ENCODE measurements at places on chromosomes 16 and 17.

- DNase-seq, result no peak
Measured at GRCh38 chr16:54493594-54493993, 207.0 kb upstream of the IRX3 start.

DNA sequence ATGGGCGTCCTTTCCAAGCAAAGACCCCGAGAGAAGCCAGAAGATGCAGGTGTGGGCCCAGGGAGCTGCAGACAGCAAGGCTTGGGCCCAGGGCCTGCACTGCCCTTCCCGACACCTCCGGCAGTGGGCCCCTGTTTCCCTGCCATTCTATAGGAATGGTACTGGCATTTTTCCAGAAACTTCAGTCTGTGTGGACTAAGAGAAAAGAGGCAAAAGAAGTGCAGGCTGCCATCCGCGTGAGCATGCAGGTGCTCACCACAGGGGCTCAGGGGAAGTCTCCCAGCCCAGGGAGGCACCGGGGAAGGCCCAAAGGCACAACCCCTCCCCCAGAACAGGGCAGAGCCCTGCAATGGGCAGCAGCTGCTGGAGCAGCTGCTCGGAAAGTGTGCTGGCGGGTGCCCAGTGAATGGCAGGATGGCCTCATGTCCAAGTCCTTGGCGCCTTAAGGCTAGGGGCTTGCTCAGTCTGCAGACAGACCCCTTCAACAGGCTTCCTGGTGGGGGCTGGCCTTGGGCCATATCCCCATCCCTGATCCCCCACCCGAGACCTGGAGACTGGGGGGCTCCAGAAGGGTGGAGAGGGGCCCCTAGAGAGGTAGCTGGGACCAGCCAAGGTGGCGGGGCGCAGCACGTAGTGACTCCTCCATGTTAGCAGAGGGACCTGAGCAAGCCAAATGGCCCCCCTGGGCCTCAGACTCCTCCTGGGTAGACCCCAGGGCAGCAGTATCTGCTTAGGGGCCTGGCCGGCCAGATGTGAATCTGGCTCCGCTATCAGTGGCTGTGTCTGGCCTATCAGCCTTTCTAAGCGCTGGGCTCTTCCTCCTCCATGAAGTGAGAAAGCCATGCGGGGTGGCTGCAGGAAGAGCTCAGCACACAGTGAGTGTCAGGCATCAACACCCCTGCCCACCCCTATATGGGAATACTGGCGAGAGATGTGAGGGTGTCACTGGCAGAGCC, 6.7 kb upstream of the TPPP3 start:
- no peak for DNase-seq

DNA sequence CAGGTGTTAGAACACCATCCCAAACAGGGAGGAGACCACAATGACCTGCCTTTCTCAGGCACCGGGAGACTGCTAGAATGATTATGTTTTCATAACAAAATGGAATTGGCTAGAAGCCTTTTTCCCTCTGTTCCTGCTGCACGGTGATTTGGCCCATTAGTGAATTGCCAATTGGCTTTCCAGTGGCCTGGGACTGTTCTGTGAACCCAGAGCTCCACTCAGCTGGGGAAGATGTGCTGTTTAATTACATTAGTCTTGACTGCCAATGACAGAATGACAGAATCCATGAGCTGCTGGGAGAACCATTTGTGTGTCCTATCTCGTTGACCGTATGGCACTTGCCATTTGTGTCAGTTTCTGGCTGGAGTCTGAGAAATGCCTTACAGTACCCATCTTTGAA, 242.9 kb downstream of the CDH11 start:
- no peak for DNase-seq

DNA sequence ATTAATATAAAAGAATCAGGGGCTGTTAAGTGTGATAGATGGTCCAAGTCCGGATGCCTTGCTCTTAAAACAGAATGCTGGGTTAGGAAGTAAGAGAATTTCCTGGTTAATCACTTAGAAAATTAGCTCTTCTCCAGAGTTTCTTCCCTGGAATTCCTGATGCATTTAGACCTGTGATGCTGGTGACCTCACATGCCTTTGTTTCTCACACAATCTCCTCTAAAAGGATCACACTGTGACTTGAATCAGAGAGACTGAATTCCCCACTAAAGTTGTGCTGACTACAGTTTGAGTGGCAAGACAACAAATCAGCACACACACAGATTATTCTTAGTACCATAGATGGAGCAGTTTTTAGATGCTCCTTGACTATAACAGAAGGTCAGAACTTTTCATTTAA, 4.4 kb upstream of the RNF43 start:
- no peak for DNase-seq

- no peak for DNase-seq
Measured at GRCh38 chr17:72165192-72165866, 44.5 kb downstream of the SOX9 start.

- no peak for DNase-seq
Measured at GRCh38 chr16:78638371-78638770, 538.9 kb downstream of the WWOX start.

- DNase-seq, result no peak
Measured at GRCh38 chr17:68861602-68862001, 93.6 kb downstream of the ABCA8 start.

DNA sequence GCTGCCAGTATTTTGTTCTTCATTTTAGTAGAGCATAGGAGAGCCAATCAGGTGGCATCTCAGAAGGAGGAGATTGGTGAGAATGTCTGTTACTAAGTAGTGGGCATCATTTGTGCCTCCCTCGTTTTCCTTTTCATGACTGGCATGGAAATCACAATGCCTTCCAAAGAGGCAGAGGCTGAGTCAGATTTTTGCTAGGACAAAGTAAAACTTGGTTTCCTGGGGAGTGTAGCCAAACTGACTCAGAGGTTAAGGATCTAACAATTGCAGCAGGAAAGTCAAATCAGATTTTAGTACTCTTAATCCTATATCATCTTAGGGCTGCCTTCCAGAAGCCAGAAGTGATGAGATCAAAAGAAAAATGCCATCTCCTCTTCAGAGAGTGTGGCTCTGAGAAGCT, 138.7 kb downstream of the ANKFN1 start:
- no peak for DNase-seq

DNA sequence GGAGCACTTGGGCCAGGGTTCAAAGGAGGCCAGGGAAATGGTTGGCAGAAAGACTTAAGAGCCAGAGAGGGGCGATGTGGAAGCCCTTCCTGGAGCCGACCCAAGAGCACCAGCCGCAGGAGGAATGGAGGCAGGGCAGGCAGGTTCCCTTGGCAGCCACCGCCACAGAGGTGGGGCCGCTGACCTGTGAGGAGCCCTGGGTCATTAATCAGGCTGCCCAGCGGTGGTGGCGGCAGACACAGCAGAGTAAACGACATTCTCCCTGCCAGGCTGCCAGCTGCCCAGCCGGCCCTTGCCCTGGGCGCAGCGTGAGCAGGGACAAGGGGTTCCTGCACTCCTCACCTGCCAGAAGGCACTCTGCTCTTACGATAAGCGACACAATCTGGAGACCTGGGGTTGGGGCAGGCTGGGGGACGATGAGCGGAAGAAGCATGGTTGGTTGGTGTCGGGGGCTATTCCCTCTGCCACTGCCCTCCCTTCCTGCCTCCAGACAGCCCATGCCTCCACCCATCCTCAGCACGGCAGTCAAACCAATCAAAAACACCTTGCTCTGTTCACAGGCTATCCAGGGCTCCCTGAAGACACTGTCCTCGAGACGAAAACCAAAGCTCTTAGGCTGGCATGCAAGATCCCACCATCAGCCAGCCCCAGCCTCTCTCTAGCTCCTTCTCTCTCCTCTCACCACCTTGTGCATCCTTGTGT, 40.9 kb downstream of the PLXDC1 start:
- no peak for DNase-seq

DNA sequence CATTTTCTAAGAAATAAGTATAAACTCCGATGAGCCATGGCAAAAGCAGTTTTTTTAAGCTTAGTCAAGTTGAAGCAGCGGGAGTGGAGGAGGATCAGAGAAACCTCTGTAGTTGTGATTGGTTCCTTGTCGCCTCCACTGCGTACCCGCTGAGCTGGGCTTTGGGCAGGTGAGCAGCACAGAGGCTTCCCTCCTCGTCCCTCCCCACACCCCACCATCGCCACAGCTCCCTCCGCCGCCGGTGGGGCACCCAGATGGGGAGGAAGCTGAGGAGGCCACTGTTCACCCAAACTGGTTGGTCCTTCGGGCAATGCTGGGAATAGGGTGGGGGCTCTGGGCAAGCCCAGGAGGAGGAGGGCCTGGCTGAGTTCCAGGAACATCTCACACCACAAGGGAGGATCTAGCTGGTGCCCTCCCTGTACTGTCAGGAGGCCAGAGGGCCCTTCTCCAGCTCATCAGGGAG, 5.2 kb upstream of the MRPL38 start:
- DNase-seq, result no peak

DNA sequence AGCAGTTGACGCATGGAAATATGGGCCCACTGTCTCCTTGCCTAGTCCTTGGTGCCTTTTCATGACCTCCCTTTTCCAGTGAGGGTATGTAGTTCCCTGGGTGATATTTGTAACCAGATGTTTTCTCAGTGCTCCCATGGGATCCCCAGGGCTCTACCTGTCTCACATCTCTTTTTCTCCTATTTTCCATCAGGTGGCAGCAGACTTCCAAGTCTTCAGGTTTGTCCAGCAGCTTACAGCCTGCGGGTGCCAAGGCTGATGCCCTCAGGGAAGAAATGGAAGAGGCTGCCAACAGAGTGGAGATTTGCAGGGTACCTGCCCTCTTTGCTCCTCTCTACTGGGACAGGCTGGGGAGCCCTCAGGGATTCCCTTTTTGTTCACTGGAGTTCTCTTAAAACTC, 89.1 kb downstream of the ELAC2 start:
- no peak for DNase-seq

All from stimulated activated CD8-positive, alpha-beta memory T cell treated with anti-CD3 and anti-CD28 coated beads, Interleukin-2, amount 100 ng/mL, for 48 hours (primary cell).